AG04449 (cell line): ENCODE measurements at places on chromosomes 4 and X.

DNA sequence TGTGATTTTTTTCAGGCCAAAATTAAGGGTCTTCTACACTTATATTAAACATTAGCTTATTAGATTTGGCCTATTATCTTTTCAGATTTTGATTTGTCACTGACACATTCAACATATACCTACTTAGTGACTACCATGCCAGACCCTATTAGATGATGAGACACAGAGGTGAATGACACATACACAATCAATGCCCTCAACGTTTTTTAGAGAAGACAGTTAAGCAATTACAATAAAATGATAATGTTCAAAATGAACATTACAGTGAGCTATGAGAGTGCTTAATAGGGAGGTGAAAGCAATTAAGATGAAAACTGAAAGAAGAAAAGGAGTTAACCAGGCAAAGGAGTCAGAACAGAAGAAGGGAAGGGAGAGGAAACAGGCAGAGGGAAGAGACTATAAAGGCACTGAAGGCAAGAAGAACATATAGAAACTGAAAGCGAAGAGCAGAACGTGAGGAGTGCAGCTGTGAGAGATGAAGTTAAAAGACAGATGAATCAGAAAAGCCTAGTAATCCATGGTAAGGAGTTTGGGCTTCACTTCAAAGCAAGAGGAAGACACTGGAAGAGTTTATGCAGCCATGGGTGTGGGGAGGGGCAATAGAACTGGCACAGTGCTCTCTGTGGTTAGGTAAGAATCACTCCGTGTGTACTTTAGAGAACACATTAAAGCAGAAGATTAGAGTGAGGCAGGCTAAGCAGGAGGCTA, 119.0 kb downstream of the REELD1 start:
- peak; percentile 26 for DNase-seq

GRCh38 chrX:130109429-130110378, 593 bp downstream of the ELF4 start:
- DNase-seq: no peak

DNA sequence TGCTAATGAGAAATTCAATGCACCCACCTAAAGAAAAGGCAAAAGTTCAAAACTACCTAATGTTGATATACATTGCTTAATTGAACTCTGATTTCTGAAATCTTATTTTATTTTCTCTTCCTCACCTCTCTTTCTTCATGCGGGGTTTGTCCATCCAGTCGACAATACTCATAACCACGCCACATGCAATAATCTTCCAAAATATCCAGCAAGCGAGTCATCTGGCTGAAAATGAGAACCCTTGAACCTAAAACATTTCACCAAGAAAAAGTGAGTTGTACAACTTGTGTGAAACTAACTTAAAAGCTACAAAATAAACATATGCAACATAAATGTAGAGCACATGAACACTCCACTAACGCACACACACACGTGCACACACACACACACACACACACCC, 26.7 kb downstream of the SMARCA1 start:
- no peak for DNase-seq

- DNase-seq: no peak
Measured at GRCh38 chrX:71118032-71118984, at the start of gene MED12. Gene MED12, plus strand, starts transcription at chrX:71118596. Its CDS starts 159 bp downstream, at chrX:71118755.

DNA sequence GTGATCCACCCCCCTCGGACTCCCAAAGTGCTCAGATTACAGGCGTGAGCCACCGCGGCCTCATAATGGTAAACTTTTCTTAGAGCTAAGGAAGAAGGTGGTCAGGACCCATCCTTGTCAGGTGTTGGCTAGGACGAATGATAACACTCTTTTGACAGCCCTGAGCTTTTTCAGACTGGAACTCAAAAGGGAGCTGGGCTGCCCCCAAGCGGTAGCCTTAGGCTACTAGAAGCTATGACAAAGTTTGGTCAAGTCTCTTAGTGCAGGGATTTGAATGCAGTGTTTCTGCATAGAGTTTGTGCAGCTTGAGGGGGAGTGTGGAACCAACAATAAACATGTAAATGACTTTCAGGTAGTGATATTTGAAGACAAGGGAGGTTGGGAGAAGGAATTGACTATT, 11.8 kb upstream of the HSD17B10 start:
- DNase-seq: no peak

DNA sequence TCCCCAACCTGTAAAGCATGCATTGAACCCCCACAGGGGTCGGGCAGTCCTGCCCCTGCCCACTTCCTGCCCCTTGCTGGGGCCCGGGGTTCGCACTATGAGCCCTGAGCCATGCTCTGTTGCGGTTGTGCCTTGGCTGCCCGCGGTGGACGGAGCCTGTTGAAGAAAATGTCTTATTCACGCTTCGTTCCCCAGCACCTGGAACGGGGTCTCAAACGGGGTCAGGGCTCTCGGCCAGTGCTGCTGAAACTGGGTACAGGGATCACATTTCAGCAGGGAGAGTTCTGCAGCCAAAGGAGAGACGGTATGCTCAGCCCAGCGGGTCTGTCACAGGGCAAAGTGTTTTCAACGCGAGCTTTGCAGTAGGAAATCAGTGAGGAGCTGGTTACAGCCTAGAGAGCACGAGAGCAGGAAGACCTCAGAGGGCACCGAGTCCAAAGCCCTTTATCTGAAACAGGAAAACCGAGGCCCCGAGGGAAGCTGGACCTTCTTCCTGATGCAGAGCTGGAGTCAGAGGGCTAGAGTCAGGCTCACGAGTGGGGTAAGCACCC, 46.3 kb upstream of the AFAP1 start:
- DNase-seq: no peak

DNA sequence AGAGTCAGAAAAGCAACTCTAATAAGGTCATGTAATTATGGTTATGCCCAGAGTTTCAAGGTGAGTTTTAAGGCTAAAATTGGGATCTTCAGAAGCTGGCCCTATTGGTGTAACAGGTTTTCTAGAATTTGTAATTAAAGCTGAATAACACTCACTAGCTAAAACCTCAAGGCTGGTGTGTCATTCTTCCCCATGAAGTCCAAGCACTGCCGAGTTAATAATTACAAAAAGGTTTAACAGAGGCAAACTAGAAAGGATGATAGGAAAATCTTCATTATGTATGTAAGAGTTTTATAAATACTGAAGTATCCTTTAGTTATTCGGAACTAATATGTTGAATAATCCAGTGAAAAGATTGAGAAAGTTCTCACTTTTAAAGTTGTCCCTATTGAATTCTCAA, 34.3 kb downstream of the MXRA5 start:
- DNase-seq: no peak

DNA sequence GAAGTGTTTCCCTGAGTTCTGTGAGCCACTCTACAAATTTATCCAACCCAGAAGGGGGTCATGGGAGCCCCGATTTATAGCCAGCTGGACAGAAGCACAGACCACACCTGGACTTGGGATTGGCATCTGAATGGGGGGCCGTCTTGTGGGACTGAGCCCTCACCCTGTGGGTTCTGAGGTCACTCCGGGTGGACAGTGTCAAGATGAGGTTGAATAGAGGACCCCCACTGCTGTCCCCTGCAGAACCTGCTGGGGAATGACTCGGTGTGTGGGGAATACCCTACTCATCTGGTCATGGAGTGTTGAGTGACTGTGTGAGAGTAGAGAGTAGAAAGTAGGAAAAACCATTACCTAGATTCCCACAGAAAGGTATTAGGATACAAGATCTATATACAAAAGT, 67.5 kb downstream of the ZFYVE28 start:
- no peak for DNase-seq

- DNase-seq: no peak
Measured at GRCh38 chr4:152559641-152560040, 23.7 kb upstream of the FBXW7 start.

DNA sequence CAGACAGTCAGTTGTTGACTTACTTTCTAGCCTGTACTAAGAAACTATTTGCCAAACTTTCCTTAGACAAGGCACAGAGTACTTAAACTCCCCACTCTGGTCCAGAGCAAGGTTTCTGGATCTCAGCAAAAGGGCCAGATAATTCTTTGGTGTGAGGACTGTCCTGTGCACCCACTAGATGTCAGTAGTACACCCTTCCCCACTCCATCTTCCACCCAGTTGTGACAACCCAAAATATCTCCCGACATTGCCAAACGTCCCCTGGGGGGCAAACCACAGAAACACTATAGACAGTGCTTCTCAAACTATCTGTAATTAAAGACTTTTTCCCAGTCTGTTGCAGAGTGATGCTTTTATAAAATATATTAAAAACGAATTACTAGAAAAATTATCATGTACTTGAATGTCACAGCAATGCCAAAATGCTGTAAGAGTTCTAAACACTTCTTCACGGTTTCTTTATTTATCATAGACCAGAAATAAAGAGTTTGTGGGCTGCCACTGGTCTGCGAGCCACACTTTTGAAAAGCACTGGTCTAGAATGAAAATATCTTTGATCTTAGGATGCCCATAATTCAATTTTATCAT, 203.5 kb downstream of the PRDM5 start:
- DNase-seq: peak; percentile 10

DNA sequence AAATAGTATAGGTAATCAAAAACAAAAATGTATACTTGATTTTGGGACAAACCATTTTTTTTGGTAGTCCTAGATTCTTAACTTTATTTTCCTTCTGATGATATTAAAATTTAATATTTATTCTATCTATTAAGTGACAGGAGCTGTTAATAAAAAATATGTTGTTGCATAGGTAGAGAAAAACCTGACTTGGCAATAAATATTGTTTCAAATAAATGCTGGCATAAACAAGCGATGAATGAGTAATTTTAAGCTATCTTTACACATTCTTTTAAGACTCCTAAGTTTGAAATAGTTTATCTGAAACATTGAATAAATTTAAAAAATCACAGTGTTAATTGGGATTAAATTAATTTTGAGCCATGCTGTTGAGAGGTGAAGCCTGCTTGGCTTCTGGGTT, 114.6 kb downstream of the GC start:
- no peak for DNase-seq

DNA sequence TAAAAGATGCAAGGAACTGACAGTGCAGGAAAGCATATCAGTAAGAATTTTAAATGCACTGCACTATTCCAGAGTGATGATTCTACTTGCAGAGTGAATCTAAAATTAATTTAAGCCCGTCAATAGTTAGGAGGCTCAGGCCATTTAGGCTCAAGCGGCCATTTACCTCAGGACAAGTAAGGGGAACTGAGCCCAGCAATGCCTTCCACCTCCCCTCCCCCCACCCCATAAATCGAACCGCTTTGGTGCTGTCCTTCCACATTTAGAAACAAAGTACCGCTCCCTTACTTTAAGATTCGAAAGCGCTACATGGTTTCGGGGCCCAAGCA, 665 bp downstream of the RBM41 start:
- no peak for DNase-seq

DNA sequence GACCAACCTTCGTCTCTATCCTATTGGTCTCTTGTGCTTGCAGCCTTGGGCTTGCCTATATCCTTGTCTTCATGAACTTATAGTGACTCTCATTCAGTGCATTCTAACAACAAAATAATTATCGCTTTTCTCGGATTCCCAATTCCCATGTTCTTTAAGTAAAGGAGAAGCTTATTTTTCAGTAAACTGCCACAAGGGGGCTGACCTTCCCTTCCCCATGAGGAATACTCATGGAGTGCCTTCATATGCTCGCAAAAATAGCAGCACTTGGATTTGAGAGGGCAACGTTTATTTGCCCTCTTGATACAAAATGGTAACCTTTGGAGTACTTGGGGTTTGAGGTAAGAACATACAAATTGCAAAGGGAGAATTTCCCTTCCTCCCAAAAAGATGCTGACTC, 183.2 kb upstream of the TENT5D start:
- no peak for DNase-seq

DNA sequence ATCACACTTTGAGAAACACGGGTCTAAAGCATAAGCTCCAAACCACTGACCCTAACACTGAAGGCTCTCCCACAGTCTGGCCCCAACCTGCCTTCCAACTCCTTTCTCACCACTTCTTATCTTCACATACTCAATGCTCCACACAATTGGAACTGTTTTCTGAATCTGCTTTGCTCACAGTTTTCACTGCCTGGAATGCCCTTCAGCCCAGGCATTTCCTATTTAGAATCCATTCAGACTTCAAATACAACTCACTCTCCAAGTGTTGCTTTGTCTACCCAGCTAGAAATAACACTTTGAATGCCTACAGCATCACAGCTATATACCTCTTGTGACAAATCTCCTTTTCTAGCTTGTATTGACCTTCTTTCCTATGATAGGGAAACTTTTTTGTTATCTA, 10.2 kb downstream of the OTUD4 start:
- DNase-seq: no peak

DNA sequence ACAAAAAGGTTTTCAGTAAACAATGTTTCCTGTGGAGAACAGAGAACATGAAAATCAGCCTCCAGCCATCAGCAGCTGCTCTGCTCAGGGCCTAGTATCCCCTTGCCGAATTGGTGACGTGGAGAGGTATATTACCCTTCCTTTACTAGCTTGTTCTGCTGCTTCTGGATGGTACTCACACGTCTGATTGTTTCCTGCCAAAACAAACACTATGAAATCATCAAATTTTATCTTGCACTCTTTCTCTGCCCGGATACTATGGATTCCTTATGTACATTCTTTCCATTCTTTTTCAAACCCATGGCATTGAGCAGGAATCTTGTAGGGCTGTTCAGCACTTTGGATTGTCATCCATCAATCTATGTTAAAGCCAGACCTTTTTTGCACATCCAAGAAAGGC, 18.8 kb upstream of the METAP1 start:
- peak; percentile 64 for DNase-seq

DNA sequence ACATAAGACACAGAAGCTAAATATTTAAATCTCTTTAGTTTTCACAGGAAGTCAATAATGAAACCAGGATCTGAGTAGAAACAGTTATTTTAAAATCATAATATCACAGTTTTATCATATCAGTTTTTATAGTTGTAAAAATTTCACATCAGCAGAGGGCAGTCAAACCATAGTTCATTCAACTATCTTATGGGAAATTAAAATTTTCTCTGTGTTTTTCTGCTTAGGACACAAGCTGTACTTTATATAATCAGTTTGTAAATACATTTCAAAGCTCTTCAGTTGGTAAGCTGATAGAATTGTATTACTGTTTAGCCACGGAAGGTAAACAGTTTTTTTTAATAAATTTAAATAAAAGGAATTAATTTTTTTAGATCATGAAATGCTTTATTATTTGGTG, 204.8 kb upstream of the NUDT6 start:
- DNase-seq: no peak

DNA sequence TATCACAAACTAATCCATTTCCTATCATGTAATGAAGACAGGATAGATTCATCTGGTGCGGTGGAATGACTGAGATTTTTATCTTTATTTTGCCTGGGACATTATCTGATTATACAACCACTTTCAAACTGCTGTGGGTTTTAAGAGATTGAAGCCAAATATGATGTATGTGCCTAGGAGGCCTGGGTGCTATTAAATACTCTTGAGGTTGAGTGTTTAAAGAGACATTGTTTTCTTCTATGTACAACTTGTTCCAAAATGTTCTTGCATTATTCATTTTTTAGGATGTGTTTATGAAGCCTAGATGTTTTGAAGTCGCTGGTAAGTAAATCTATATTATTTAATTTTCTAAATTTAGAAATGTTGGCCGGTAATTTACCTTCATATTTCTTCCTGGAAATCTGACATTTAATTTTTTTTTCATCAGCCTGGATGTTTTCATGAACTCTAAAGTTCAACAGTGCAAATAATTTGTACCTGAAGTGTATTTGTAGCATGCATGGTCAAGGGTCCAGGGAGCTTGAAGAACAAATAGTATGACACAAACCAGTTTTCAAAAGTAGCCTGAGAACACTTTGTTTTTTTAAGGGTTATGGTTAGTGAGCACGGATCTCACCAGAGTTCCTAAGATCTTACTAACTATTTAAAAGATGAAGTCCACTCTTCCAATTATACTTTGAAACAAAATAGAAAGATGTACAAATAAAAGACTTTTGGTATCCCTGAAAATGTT, 72.8 kb upstream of the ATP8A1 start:
- DNase-seq: no peak
